ENCODE measurements at places on chromosomes 1 and 21.

DNA sequence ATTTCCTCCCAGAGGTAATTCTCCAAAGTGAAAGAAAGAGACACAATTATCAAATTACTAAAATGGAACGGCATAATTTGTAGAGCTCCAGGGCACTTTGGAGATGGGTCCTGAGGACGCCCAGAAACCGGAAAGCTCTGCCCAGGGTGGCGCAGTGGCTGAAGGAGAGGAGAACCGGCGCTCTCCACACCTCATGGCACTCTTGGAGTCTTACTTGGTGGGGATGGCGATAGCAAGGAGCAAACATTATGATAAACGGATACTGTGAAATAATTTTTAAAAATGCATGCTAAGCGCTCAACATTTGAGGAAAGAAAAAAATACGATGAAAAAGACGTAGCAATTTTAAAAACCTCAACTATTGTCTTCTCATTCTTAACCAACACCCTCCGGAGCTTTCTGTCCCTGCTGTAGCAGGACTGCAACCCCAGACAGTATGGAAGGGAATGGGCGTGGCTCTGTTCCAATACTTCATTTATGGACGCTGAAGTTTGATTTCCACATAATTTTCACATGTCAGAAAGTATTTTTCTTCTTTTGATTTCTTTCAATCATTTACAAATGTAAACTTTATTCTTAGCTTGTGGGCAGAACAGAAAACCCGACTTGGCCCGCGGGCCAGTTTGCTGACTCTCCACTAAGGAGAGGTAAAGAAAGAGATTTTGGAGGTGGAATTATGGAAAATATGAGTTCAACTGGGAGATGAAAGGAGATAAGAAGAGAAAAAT, 1.1 kb downstream of the S100A11 start:
- DNase-seq: no peak

DNA sequence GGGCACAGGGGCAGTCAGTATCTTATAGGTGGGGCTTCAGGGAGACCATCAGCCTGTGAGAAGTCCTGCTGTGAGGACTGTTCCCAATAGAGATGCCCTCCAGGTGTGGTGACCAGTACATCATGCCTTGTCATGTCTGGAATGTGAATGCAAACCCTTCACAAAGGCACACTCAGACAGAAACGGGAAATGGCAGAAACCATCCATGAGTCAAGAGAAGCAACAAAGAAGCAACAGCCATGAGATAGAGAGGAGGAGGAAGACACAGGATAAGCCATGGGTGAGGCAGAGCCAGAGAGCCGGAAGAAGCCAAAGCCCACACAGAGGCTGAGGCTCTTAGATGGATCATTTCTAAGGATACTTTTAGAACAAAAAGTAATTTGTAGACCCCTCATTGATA, 20.1 kb upstream of the ZP4 start:
- no peak for DNase-seq

- no peak for DNase-seq
These were observed 28.9 kb downstream of the TSNAX start for GRCh38 chr1:231557411-231557810.

- no peak for DNase-seq
These were observed 6.4 kb upstream of the GBP5 start for GRCh38 chr1:89279011-89279466.

- no peak for DNase-seq
These were observed 1.4 kb downstream of the SLC9A1 start for GRCh38 chr1:27153549-27153886.

- DNase-seq: peak; percentile 45
These were observed 722 bp upstream of the TUT4 start for GRCh38 chr1:52553362-52554266.

DNA sequence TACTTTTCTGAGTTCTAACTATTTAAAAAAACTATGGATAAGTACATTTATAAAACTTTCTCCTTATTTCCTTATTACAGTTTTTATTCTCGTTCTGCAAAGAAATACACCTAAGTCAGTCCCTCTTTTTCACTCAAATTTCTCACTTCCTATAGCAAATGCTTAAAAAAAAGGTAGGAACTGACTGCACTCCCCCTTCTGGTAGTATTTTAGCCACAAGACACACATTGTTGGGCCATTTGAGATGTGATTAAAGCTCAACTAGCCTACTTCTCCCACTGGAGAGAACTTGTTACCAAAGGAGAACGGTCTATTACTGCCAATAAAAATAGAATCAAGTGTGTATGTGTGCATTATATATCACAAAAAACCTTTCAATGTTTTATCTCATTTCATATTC, 521.9 kb upstream of the PRMT6 start:
- DNase-seq: no peak

DNA sequence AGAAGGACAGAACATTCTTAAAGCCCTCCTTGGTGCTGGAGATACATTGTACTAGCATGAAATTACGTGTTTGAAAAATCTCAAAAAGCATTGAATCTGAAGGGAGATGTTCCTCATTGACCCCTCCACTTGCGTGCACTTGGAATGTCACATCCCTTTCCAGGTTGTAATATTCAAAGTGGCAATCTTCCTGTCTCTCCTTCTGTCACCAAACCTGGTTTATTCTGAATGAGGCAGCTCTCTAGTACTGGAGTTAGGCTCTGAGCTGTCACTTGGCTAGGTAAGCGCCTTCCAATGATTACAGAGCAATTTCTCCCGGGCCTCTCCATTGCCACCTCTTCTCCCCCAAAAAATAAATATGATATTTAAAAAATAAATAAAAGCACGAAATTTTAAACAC, 855 bp downstream of the DSCAM start:
- DNase-seq: no peak

DNA sequence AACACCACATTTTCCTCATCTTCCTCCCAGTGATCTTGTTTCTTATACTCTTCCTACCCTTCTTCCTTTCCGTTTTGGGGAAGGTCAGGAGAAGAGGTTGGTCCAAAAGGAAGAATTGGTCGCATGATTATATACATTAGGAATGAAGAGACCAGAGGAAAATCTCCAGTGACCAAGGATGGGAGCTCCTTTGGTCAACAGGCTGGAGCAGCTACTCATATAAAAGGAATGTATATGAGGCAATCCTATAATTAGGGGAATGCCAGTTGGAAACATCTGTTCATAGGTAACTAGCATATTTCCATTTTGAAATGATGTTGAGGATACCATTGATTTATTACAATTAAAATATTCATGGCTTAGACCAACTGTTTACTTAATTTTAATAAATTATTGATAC, 114.5 kb downstream of the LRRC40 start:
- peak; percentile 20 for DNase-seq

- no peak for DNase-seq
These were observed 74.9 kb downstream of the DNAH14 start for GRCh38 chr1:225004396-225004795.

DNA sequence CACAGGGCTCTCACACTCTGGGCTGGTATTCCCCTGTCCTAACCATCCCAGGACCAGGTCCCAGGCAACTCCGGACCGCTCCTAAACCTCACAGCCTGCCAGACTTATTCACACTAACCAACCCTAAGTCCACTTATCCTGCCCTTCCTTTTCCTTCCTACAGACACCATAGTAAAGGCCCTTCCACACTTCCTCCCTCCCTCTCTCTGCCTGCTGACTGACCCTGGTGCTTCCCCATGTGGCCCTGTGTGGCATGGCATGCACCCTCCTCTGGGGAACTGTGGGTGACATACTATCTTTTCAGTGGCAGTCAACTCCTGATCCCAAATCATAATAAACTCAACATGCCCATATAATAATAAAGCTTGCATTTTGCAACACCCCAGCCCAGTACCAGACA, 155.1 kb upstream of the DNAH14 start:
- DNase-seq: no peak

GRCh38 chr1:163213626-163214025, 10.9 kb upstream of the RGS5 start:
- no peak for DNase-seq

- DNase-seq: no peak
These were observed 78.3 kb downstream of the NDUFS5 start for GRCh38 chr1:39104158-39105060.

DNA sequence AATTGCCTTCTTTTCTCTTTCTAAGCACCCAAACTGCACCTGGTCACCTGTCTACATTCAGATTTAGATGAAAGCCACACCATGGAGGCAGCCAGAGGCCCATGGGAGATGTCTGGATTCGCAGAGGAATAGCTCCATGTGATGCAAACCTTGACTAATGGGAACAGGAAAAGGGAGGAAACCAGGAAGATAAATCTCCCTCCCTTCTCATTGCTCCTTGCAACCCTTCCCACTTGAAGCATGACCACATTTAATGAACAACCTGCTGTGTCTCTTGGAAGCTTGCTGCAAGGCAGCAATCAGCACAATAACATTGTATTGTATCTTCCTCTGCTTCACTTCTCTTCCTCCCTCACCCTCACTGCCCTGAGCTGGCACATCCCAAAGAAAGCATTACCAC, 42.6 kb upstream of the KLF17 start:
- DNase-seq: no peak
